SK-N-DZ (cell line): ENCODE measurements at places on chromosomes 5 and 9.

GRCh38 chr5:168660691-168661090 is 81.5 kb upstream of the PANK3 start:
- DNase-seq = no peak

GRCh38 chr5:148973455-148973854 is 89.4 kb downstream of the SH3TC2 start:
- no peak for DNase-seq

DNA sequence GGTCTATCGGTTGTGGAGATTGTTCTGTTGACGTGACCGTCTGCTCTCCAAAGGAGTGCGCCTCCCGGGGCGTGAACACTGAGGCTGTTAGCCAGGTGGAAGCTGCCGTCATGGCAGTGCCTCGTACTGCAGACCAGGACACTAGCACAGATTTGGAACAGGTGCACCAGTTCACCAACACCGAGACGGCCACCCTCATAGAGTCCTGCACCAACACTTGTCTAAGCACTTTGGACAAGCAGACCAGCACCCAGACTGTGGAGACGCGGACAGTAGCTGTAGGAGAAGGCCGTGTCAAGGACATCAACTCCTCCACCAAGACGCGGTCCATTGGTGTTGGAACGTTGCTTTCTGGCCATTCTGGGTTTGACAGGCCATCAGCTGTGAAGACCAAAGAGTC is 128.9 kb upstream of the DMRT1 start:
- no peak for DNase-seq

GRCh38 chr9:19154135-19154612 is 26.9 kb upstream of the PLIN2 start:
- no peak for DNase-seq

DNA sequence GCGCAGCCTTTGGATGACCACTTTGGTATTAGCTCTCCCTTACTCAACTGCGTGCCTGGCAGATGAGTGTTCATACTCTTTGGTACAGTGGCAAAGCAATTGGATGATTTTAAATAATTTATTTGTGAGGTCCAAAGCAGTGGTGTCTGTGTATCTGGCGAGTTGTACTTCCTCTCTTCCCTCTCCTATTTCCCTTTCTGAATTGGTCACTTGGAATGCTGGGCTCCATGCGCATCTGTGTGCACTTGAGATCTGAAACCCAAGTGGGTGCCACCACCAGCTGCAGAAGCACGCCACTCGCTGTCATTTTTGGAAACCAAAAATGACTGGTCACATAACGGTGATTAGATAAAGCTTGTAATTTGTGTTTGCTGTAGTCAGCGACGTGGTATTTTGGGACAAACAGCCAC is 386.0 kb upstream of the KLF4 start:
- DNase-seq = no peak

DNA sequence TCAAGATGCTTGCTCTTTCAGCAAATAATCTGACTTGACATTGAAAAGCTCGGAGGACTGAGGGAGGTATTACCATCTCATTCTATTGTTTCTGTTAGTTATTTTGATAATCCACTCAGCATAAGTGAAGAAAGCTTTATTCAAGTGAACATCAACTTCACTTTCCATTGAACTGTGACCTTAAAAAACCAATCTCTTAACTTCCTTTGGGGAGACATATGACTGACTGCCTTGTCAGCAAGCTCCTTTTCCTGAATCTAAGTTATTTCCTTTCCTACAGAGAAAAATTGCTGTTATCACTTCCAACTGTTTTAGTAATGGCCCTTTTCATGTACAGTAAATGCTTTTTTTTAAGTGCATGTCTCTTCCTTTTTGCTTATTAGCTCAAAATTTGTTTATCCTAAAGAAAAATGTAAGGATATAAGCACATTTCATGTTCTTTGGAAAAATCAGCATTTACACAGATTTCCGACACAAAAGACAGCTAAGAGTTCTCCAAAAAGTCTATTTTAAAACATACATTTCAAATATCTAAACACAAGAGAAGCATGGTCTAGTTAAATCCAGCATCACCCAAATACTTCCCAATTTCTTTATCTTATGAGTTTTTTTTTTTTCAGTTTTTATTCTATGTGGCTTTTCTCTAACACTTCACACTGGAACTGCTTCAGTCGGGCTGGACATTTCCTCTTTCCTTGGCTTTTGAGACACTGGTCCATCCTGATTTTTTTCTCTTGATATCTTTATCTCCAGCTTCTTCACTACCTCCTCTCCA is 117.9 kb upstream of the DAB2 start:
- no peak for DNase-seq

GRCh38 chr5:167985373-167985772 is 306.1 kb upstream of the WWC1 start:
- DNase-seq = no peak

DNA sequence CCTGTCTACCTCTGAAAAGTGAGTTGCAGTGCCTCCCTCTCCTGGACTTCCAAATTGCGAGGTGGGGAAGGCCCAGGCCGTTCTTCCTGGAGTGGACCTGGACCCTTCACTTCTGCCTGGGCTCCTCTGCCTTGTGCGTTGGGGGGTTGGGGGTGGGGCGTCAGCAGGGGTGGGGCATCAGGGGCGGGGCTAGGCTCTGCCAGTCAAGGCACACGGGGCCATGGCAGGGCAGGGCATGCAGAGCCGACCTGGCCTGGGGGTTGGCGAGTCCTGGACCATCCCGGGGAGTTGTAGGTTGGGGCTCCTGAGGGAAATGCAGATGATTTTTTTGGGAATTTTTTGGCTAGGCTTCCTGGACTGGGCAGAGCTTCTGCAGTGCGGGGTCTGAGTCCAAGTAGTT is 87.1 kb downstream of the EHMT1 start:
- no peak for DNase-seq

- no peak for DNase-seq
These were observed 27.9 kb downstream of the USP20 start for GRCh38 chr9:129863059-129863690.

DNA sequence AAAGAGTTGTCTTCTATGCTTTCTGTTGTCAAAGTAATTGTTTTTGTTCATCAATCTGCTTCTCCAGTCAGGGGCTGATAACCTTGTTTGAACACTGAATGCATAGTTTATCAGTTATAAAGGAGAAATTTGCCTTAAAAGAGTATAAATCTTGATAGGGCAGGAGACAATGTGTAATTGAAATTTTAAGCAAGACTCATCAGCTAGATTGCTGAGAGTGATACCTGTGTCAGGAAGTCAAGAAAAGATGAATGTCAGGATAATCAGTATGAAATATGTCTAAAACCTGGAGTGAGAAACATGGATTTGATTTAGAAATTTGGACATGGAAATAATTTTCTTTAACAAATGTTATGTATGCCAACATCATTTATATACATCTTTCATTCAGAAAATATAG is 1258.1 kb downstream of the EFNA5 start:
- peak; percentile 52 for DNase-seq

DNA sequence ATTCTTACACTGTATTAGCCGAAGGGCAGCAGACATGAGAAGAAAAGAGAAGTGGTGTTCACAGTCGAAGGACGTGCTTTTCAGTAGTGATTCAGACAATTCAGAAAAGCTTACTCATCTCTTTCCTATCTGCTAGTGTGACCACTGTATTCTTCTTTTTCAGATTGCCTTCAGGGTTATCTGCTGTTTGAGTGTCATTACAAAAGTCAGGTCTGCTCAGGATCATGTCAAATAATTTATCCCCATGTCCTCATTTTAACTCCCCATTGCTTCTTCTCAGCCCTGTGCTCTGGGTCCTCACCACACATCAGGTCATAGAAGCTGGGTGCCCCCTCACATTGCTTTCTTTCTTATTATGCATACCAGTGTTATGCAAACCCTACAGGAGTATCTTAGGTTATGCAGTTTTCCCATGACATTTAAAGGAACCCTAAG is 394.0 kb downstream of the CETN3 start:
- peak; percentile 76 for DNase-seq

GRCh38 chr5:150180241-150181026 is 9.4 kb upstream of the SLC6A7 start:
- DNase-seq = no peak

DNA sequence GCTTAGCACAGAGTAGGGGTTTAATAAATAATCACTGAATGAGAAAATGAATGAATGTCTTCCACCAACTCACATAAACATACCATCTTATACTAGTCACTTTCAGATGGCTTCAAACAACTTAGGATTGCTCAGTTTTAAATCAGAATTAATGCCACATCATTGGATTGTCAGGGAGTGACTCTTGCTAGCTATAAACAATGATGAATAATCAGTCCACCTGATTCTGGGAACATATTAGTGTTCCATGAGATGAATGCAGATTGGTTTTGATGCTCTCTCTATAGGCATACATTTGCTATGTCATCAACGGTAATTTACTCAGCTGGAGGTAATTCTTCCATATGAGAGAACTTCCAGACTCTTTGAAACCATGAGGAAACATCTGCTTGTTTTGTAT is 97.4 kb downstream of the CDH9 start:
- no peak for DNase-seq

DNA sequence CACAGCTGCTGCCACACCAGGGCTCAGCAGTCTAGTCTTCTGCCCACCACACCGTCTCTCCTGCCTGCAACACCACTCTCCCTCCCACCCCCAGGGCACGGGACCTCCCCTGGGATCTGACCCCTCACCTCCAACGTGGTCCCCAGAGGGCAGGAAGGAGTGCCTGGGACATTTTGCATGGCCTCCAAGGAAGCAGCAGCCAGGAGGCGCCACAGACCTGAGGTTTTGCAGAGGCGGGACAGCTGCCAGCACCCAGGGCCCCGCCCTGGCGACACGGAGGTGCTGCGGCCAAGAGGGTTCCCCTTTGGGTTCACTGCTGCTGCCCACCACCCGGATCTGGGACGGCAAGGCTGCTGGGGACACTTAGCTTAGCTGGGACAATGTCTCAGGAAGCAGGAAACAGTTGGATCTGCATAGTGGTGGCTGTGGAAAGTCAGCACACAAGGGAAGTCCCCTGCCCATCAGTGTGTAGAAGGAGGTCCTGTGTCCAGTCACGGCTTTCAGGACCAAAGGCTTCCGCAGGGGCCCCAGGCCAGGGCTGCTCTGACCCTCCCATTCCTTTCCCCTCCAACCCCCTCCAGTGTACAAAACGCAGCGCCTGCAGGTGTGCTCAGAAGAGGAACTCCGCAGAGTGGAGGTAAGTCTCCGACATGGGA is 13.8 kb downstream of the PROP1 start:
- no peak for DNase-seq

DNA sequence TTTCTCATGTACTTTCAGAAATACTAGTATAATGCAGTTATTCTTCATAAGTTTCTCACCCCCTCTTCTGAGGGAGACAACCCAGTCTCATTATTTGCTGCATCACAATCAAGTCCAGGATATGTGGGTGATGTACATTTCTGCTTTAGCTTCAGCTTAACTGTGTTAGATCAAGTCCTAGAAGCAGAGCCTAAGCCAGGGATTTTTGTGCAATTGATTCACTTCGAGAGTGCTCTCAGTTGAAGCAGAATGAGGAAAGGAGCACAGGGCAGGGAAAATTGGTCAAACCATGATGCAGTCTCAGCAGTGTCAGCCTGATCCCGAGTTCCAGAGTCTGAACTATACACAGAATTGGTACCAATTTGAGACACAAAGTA is 15.1 kb downstream of the HNRNPK start:
- peak; percentile 17 for DNase-seq

DNA sequence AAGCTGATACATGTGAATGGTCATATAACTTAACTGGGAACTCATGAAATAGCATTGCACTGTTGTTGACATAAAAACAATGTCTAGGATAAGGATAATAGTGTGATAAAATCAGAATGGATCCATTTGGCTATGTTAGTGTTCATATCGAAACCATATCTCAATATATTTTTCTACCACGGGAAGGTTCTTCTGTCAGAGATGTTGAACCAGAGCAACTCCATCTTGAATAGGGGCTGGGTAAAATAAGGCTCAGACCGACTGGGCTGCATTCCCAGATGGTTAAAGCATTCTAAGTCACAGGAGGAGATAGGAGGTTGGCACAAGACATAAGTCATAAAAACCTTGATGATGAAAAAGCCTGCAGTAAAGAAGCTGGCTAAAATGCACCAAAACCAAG is 56.3 kb downstream of the FNIP1 start:
- DNase-seq = no peak

GRCh38 chr9:16652582-16652981 is 217.9 kb downstream of the BNC2 start:
- no peak for DNase-seq
